Iris pigment epithelial cell (primary cell): ENCODE measurements at places on chromosomes 4 and X.

DNA sequence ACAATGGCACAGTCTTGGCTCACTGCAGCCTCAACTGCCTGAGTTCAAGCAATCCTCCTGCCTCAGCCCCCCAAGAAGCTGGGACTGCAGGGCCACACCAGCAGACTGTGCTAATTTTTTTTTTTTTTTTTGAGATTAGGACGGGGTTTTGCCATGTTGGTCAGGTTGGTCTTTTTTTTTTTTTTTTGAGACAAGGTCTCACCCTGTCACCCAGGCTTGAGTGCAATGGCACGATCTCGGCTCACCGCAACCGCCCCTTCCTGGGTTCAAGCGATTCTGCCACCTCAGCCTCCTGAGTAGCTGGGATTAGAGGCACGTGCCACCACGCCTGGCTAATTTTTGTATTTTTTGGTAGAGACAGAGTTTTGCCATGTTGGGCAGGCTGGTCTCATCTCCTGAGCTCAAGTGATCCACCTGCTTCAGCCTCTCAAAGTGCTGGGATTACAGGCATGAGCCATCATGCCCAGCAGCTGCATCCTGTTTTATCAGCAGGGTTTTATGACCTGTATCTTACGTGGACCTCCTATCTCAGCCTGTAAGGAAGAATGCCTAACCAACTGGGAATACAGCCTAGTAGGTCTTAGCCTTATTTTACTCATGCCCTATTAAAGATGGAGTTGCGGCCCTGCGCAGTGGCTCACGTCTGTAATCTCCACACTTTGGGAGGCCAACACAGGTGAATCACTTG is 13.2 kb upstream of the MRPL1 start:
- DNase-seq: no peak

GRCh38 chrX:110175146-110175545 is 142.7 kb downstream of the AMMECR1 start:
- DNase-seq: no peak

GRCh38 chrX:2187352-2188115 is 313.2 kb downstream of the DHRSX start:
- DNase-seq: no peak

DNA sequence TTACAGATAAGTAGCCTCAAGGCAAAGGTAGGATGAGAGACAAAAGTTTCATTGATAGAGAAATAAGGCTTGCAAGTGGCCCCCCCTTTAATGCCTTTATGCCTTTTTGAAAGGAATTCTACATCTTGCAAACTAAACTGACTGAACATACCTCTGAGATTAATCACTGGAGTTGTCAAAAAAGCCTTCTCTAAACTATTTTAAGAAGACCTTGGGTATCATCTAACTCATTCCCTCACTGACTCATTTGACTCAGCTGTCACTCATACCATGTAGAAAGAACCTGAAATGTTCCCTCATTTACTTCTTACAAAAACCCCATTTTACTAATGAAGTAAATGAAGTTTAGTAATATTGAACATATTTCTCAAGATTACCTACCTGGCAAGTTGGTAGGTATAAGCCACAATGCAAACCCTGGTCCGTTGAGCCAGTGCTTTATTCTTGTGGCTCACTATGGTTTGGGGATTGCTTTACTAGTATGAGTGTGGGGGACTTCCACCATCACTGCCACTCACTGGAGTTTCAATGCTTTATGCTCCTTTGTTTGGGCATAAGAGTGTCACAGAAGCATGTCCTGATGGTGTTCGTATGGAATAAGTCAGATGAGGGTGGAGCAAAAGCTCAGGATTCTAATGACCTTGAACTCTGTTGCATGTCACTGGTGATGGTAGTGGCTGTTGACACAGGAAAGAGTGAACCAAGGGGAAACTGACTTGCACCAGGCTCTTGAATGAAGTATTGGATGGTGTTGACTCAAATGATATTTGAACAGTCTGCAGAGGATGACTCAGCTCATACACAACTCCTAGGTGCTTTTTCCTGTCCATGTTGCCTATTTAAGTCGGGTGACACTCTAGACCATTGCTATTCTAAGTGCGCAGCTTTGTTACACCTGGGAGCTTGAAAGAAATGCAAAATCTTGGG is 305.5 kb upstream of the EMCN start:
- DNase-seq: peak; percentile 71

DNA sequence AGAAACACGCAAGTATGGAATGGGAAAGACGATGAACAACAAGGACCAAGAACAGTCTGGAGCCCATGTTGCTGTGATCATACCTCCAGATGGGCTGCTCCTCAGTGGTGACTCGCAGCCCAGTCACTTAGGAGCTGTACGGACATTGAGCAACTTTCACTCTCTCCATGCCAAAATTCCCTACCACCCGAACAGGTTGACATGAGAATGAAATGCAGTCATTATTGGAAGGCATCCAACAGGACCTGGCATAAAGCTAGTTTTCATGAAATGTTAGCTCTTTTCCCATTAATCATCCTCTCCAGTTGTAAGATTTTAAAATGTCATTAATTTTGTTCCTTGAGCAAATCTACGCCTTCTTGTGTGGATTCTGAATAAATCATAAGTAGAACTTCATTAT is 82.7 kb upstream of the GPM6B start:
- peak; percentile 91 for DNase-seq

DNA sequence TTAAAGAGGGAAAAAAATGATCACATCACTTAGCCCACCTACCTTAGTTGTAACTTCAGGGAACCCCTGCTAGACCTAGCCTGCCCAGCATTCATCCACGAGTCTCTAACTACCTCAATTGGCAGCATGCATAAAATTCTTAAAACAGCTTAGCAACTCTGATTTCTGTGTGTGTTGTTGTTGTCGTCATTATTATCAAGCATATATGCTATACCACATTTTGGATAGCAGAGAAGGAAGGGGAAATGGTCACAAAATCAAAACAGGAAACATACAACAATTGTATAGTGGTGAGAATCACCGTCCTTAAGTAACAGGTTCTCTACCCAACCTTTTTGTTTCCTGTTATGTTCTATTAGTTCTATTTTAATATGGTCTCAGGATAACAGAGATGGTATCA is 2.7 kb upstream of the ACOT9 start:
- no peak for DNase-seq

- no peak for DNase-seq
These were observed 54.4 kb upstream of the GAB1 start for GRCh38 chr4:143282211-143282707.

- DNase-seq: no peak
These were observed 78.3 kb upstream of the C1QTNF7 start for GRCh38 chr4:15349531-15349935.

DNA sequence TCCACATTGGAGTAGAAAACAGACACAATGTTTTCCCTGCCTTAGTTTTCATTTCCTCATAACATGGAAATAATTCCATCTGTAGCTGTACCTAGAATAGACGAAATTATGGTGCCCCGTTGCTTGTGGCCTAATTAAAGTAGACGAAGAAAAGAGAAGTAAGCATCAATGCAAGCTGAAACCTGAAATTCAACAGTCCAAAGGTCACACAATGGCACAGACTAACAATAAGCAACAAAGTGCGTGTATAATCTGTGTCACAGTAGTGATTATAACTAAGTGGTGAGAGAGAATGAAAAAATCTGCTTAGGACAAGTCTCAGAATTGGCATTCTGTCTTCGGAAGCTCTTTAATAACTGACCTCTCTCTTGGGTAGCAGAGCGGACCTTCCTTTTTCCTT is 24.3 kb downstream of the MAGEB17 start:
- no peak for DNase-seq

DNA sequence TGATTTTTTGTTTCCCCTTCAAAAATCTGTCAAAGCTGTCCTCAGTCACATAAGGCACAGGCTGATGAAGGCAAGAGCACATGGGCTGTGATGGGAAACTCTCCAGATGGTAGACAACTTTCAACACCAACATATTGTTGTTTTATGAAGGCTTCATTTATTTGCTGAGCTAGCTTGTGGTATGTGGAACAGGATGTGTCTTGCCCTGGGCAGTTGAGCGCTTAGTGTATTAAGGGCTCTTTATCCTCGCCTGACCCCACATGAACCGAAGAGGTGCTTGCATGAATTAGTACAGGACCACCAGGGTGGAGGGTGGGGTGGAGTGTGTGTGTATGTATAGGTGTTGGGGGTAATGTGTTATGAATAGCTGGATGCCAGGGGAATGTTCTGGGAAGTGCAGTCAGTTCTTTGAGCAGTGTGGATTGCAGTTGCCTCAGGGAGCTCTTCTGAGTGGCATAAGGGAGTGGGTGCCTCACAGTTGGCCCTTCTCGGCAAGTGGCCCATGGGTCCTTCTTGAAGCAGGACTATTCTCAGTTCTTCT is 103.1 kb downstream of the PHEX start:
- DNase-seq: peak; percentile 67

- DNase-seq: no peak
These were observed 1153.0 kb downstream of the C4orf33 start for GRCh38 chr4:130249002-130249401.

GRCh38 chr4:74623041-74623440 is 171.3 kb downstream of the BTC start:
- peak; percentile 76 for DNase-seq

GRCh38 chrX:17597836-17598439 is 139.4 kb upstream of the SCML1 start:
- DNase-seq: peak; percentile 11

DNA sequence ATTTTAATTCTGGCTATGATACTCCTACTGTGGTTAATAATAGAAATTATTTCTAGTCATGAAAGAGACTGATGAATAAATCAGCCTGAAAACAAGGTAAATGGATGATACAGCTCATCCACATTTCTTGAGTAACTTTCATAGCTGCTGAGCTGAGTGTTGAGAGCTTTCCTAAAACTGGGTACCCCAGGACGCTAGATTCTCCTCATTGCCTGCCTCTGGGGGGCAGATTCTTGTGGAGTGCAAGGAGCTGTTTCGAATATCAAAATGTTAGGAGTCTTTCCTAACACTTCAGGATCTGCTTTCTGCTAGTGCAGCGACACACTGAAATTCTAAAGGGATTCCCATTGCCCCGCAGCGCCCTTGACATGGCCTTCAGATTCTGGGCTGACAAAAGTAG is 2.1 kb downstream of the MND1 start:
- no peak for DNase-seq

DNA sequence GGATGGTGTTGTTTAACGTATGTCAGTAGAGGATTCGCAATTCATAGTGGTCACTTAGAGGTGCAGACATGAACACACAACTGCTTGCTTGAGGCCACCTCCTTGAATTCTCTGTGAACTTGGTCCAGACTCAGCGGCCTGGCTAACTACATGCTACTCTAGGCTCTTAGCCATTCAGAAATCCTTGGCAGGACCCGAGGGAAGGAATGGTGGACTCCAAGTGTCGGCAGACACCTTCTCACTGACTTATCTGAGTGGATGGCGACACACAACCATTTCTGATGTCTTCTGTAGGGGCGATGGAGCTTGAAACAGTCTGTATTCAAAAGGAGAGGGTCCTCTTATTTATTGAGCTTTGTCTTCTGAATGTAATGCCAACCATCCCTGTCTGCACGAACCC is 24.4 kb downstream of the ADGRL3 start:
- DNase-seq: no peak

- DNase-seq: no peak
These were observed 87.3 kb upstream of the DMD start for GRCh38 chrX:33298622-33299021.

- no peak for DNase-seq
These were observed 9.2 kb upstream of the MSN start for GRCh38 chrX:65658229-65658628.

- no peak for DNase-seq
These were observed 229.6 kb downstream of the OPHN1 start for GRCh38 chrX:68203646-68204045.

- no peak for DNase-seq
These were observed 80.5 kb upstream of the ADGRA3 start for GRCh38 chr4:22596409-22596808.

DNA sequence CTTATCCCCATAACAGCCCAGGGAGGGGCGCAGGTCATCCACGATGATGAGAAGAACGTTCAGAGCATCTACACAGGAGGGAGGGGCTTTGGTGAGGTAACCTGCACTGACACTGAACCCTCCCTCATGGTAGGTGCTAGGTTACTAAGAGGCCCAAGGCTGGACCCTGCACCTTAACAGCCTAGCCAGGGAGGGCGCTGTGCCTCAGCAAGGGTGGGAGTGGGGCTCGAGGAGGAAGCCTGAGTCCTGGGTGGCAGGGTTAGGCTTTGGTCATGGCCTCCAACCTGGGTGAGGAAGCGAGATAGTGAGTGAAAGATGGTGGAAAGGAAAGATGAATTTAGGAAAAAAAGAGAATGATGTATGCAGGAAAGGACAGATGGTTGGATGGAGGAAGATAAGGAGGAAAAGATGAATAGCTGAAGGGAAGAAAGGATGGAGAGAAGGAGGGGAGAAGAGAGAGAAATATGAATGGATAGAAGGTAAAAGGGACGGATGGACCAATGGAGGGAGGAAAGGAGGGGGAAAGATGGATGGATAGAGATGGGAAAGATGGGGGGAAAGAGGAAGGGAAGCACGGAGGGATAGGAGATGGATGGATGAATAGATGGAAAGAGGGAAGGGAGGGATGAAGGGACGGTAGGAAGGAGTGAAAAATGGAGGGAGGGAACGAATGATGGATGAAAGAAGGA is 736 bp downstream of the IDS start:
- DNase-seq: no peak

DNA sequence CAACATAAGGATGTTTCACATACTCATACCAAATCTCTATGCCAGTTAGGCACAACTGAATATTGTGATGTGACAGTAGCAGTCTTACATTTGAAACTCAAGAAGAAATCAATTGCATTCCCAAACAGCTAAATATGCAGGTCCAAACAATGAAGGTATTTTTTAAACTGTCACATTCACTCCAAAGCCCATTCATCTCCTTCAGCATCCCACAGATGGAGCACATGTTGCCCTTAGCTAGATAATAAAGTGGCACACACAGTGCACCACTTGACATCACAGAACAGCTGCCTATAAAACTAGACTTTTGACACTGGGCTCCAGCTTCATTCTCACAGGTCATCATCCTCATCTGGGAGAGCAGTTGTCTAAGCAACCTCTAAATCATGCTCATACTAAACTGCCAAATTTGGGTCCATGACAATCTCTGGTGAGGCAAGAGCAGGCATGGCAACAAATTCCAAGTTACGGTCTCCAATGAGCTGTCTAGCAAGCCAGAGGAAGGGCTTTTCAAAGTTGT is 26.2 kb upstream of the ARHGEF6 start:
- no peak for DNase-seq

GRCh38 chr4:77097611-77098010 is 21.8 kb upstream of the CCNI start:
- DNase-seq: no peak

- no peak for DNase-seq
These were observed 22.0 kb downstream of the EVC2 start for GRCh38 chr4:5686338-5686737.

DNA sequence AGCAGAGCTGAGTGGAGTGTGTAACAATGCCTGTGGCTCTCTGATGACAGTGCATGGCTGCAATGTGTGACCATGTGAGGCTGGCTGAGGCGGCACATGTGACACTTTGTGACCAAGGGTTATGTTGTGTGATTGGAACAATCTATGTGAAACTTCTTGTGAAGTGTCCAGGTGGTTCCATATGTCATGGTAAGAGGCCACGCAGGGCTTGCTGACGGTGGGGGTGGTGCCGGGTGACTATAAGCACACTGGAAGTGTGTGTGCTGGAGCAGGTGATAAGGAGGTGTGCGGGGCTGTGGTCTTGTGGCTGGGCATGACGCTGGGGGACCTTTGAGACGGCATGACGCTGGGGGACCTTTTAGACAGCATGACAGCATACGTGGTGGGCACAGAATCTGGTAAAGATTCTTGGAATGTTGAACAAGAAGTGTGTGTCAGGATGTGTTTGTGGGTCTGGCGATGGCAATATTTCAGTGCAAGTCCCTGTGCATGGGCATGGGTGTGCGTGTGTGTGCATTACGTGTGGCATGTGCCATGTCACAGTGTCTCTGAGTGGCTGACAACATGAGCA is 7.4 kb upstream of the HDAC6 start:
- no peak for DNase-seq
